ENCODE measurements at places on chromosomes 11 and 22.
A peak's percentile ranks its signal among the peaks of the same experiment; 100 is the strongest.

GRCh38 chr11:24082241-24082640, 414.6 kb upstream of the LUZP2 start:
- DNase-seq, result no peak

DNA sequence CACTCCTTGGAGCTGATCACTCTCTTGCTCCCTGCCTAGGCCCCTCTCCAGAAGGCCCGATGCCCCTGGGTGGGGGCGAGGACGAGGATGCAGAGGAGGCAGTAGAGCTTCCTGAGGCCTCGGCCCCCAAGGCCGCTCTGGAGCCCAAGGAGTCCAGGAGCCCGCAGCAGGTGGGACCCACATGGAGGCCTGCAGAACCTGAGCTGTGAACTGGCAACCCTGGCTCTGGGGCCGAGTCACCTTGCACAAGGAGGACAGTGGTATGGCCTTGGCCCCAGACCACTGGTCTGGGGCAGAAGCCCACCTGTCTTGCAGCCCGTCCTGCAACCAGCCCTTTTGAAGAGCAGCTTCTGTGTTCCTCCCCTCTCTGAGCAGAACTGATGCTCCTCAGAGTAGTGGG, 6.2 kb downstream of the SCO2 start:
- no peak for DNase-seq

DNA sequence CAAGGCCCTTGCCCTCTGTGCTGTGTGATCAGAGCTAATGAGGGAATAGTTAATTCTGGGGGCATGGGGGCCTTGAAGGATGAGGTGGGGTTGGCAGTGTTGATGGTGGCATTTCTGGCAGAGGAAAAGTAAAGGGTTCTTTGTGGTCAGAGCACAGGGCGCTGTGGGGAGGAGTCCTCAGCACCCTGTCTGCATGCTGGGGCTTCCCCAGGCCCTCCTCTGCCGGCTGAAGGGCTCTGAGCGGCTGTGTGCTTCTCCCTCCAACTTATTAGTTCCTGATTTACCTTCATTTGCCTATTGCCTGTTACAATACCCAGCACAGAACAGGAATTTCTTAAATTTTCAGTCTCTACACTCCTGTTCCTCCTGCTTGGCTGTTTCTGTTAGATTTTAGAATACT, 122.8 kb downstream of the HIPK3 start:
- DNase-seq, result no peak

- DNase-seq, result no peak
Observed at GRCh38 chr11:86210898-86211297, 33.7 kb upstream of the EED start.

DNA sequence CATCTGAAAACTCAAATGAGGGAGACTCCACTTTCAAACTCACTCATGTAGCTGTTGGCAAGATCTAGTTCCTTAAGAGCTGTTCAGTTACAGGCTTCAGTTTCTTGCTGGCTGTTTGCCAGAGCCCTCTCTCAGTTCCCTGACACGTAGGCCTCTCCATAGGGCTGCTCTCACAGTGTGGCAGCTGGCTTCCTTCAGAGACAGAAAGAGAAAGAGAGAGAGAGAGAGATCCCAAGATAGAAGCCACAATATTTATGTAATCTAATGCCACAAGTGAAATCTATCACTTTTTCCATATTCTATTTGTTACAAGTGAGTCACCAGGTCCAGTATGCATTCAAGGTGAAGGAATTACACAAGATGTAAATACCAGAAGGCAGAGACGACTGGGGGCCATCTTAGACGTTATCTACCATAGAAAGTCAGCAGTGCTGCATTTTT, 168.8 kb downstream of the RCN1 start:
- DNase-seq, result peak; percentile 100

DNA sequence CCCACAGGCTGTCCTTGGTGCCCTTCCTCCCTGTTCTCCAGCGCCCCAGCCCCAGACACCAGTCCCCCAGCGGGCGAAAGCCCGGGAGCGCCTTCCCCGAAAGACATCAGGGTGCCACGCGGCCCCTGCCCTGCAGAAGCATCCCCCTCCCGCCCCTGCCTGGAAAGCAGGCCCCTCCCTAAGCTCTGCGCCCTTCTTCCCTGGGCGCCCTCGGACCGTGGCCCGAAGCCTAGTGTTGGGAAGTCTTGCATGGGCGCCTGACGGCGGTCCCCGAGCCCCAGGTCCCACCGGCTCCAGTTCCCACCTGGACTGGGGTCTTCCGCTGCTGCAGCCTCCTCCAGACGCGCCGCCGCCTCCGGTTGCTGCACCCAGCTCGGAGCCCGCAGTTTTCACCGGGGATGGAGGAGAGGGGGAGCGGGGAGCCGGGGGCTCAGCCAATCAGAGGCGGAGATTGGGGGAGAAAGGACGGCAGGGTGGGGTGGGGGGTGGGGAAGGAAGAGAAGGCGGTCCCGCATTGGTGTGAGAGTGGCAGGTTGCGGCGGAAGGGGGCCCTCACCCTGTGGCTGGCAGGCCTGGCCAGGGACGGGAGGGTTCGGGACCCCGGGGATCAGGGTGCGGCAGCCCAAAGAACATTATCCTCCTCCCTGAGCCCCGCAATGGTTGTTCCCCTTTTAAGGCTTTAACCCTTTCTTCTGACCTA, at the start of gene THY1:
Gene THY1 (minus strand): TSS at position 364 of the 700 bp plus-strand sequence. CDS start 2,267 bp downstream, outside the sequence.
- DNase-seq, result no peak

DNA sequence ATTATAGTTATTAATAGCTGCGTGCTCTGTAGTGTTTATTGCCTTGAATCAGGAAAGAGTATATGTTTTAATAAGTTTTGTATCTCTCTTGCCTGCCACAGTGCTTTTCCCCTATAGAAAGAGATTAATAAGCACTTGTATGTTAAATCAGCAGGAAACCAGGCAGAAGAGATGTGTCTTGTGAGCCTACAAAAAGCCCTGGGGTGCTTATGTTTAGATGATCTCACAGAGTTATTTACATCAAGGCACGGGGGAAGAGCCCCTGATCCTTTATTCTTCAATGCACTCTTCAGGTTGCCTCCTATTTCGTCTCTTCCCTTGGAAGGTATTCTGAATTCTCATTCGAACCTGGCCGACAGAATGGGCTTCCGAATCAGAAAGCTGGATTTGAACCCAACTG, 183.0 kb downstream of the MAML2 start:
- no peak for DNase-seq

DNA sequence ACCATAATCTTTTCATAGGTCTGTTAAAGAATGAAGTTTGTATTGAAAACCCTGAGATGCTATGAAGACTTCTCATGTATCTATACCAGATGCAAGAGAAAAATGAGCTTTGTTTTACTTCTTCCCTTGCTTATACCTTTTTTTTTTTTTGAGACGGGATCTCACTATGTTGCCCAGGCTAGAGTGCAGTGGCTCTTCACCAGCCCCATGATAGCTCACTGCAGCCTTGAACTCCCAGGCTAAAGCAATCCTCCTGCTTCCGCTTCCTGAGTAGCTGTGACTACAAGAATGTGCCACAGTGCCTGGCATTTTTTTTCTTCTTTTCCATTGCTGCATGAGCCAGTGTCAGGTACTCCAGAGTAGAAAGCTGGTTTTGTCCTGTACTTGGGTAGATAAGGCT, 10.8 kb downstream of the CEP295 start:
- no peak for DNase-seq

- DNase-seq, result no peak
Observed at GRCh38 chr11:130721736-130722135, 194.5 kb downstream of the SNX19 start.

DNA sequence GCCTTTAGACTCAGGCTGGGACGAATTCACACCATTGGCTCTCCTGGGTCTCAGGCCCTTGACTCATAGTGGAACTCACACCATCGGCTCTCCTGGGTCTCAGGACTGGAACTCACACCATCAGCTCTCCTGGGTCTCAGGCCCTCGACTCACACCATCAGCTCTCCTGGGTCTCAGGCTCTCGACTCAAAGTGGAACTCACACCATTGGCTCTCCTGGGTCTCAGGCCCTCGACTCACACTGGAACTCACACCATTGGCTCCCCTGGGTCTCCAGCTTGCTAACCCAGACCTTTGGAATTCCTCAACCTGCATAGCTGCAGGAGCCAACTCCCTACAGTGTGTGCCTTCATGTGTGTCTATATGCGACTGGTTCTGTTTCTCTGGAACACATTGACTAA, 56.7 kb downstream of the SHISAL1 start:
- no peak for DNase-seq

- no peak for DNase-seq
Observed at GRCh38 chr22:38269466-38269865, 3.3 kb downstream of the TMEM184B start.

GRCh38 chr22:44847892-44848291, 95.5 kb downstream of the ARHGAP8 start:
- no peak for DNase-seq

GRCh38 chr22:20434773-20435172, 2.9 kb downstream of the SCARF2 start:
- no peak for DNase-seq

DNA sequence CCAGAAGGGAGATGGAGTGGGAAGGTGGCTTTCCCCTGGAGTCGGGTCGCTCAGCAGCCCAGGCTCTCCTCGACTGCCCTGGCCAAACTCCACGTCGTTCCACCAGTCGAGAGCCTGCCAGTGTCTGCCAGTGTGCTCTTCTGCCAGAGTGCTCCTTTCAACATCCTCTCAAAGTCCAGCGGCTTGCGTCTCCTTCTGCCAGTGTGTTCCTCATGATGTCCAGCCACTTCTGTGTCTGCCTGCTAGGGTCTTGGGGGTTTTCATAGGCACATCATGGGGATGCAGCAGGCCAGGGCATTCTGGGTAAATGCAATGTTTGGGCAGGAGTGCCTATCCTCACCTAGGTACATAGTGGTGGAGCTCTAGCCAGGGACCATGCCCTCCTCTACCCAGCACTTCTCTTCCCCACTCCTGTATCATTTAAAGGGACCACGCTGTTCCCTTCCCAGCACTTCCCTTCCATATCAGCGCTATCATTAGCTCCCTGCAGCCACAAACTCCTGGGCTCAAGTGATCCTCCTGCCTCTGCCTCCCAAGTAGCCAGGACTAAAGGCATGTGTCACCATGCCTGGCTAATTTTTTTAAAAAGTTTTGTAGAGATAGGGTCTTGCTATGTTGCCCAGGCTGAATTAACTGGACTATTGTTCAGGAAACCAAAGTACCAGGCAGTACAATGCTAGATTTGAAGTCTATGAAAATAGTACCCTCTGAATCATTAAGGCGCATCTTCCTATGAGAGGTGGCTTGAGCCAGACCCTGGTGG, 62.9 kb upstream of the CLDN5 start:
- no peak for DNase-seq
